ENCODE measurements at places on chromosomes 11 and 22.

DNA sequence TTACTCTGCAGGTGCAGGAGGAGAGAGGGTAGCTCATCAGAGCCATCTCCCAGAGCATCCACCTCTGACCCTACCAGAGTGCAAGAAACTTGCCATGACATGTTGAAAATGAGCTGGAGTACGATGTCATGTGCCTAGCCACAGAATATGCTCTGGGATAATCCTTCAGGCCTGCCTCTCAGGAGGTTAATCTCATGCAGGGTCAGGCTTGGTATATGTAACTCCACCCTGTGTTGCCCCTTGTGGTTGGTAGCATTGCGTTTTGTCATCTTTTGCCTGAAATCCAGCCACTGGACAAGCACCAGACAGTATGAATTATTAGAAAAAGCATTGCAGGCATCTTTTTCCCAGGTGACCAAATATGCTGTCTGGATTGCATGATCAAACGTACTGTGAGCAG lies 36.2 kb downstream of the CNTF start:
- no peak for DNase-seq

- no peak for DNase-seq
Observed at GRCh38 chr11:44010789-44011251, 37.0 kb upstream of the ACCSL start.

DNA sequence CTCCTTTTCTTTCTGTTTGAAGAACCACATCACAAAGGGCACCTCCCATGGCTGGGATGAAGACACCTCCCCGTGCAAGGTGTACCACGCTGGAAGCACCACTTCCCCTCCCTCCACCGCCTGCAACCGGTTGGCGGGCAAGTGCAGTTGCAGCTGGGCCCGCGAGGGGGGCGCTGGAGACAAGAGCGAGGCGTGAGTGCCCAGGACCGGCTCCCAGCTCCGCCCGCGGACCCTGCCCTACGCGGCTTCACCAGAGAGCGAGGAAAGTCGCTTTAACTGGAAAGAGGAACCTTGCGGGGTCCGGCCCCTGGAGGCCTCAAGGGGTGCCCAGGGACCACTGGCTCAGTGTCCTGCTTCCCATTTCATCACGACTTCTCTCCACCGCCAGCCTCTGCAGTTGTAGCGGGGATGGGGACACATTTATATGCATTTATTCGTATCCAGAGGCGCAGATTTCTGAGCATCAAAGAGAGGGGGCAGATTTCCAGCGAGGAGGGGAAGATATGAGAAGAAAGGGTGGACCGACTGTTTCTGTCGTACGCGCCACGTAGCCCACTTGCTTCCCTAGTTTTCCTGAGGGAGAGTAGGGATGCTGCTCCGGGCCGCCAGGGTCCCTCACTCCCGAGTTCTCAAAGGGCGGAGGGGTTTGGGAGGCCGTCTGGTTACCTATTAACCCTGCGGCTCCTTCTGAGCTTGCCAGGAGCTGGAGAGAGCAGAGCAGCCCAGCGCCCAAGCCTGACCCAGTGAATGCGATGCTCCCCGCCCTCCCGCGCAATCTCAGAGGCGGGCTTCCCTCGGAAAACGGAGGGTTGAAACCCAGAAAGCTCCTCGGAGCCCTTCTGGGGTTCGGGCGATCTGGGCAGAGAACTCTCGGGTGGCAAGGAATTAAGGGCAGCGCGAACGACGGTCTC lies 3.5 kb downstream of the ESAM start:
- no peak for DNase-seq

- DNase-seq: no peak
Observed at GRCh38 chr11:79678780-79679452, 238.1 kb upstream of the TENM4 start.

- DNase-seq: peak; percentile 89
Observed at GRCh38 chr11:10302744-10303557, 1.9 kb upstream of the ADM start.

DNA sequence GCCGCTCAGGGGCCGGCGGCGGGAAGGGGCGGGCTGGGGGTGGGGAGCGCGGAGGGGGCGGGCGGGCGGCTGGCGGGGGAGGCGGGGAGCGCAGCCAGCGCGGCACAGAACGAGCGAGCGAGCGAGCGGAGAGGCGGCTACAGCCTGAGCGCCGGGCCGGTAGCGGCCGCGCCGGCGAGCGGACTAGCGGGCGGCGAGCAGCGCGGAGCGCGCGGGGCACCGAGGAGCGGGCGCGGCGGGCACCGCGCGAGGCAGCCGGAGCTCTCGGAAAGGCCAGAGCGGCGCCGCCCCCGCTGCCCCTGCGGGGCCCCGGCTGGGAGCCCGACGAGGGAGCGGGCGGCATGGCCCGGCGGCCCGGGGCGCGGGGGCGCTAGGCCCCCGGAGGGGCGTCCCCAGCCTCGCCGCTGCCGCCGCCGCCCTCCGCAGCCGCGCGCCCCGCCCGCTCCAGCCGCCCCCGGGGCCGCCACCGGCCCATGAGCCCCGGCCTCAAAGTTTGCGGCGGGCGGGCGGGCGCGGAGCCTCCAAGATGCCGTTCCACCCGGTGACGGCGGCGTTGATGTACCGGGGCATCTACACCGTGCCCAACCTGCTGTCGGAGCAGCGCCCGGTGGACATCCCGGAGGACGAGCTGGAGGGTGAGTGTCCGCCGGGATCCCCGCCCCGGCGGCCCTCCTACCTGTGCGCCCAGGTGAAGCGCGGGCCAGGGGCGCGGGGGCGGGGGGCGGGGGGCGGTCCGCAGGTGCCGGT lies at the start of gene CABP7:
Gene CABP7, plus strand, starts transcription at position 105 of the 747 bp plus-strand sequence. Its CDS starts 422 bp downstream, at position 527.
- no peak for DNase-seq

DNA sequence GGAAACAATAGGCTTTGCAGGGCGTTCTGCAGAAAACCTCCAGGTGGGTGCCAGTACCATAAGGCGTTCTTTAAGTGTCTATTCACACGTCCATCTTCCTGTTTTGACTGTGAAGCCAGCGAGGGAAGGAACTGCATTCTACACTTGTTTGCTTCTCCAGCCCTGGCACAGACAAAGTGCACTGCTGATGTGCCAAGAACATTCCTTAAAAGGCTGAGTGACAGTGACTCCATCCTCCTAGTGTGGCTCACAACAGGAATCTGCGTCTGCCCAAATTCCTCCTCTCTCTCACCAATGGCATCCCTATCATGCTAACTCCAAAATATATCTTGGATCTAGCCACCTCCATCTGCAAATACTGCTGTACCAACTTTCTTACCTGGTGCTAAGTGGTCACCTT lies 407.4 kb upstream of the SYN3 start:
- DNase-seq: no peak

GRCh38 chr11:20033806-20034205 lies 126.5 kb downstream of the DBX1 start:
- no peak for DNase-seq

GRCh38 chr11:115654792-115655191 lies 150.6 kb upstream of the CADM1 start:
- no peak for DNase-seq

DNA sequence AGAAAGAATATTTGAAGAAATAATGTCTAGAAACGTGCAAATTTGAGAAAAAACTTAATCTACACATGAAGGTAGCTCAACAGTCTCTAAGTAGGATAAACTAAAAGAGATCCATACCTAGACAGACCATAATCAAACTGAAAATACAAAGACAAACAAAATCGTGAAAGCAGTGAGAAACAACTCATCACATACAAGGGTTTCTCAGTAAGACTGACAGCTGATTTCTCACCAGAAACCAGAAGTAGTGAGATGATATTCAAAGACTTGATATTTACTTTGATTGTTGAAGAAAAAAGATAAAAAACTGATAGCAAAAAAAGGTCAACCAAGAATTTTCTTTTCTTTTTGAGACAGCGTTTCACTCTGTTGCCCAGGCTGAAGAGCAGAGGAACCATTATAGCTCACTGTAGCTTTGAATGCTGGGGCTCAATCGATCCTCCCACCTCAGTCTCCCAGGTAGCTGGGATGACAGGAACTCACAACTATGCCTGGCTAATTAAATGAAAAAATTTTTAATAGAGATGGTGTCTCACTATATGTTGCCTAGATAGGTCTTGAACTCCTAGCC lies 17.4 kb downstream of the NPAT start:
- no peak for DNase-seq

GRCh38 chr11:70106757-70107156 lies 28.6 kb downstream of the ANO1 start:
- DNase-seq: no peak

- DNase-seq: no peak
Observed at GRCh38 chr11:15326520-15326919, 211.8 kb downstream of the INSC start.

DNA sequence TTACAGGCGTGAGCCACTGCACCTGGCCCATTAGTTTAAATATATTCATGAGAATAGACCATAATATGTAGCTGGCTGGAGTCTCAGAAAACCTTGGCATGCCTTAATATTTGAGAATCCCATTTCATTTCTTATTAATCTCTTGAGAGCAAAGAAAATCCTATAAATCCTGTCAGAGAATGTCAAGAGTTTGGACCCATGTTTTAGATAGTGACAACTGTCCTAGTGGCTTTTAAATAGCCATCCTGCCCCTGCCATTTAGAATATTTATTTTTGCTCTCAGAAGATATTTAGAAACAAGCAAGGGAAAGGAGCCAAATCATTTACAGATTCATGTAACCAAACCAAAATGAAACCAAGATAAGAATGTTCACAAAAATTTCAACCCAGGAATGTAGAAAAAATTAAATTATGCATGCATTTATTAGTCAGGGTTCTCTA lies 107.2 kb downstream of the SWAP70 start:
- DNase-seq: no peak

DNA sequence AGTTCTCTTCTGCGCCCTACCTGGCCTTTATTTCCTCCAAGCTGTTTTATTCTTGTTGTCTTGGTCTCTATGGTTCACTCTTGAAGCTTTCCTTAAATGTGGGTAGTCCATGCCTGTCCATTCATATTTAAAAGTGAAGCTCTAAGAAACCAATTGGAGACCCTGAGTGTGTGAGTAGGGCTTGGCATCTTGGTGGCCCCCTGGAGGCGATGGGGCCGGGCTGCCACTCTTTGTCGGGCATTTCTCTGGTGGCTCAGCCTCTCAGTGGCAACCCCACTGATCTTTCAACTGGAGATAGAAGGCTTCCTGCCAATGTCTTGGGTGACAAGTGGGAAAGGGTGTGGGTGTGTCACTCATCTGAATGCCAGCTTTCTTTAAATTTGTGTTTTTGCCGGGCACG lies 9.1 kb downstream of the TRPT1 start:
- DNase-seq: no peak

DNA sequence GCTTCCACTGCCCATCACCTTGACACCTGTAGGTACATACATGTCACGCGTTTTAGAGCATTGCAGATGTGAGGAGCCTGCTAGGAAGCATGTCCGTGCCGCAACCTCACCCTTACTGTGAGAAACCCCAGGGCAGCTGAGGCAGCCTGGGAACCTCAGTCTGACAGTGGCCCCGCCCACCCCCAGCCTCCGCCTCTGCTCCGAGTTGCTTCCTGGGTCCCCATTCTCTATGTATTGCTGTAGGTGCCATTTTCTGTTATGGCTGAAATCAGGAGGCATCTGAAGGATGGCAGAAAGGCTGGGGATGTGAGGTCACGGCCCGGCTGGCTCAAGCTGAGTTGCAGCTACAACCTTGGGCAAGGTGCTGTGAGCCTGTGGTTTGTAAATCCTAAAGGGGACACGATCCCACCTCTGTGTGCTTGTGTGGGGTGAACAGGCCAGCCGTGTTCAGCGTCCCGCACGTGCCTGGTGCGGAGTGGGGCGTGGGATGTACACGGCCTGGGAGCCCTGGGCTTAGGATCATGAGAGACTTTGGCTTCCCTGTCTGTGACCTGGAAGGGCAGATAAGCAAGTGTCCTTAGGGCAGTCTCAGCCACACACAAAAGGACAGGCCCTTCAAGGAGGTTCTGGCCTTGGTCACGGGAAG lies 102.7 kb downstream of the PHF21B start:
- no peak for DNase-seq

- no peak for DNase-seq
Observed at GRCh38 chr11:11985016-11985715, 23.3 kb downstream of the DKK3 start.

- DNase-seq: no peak
Observed at GRCh38 chr22:43542681-43543521, 131.1 kb downstream of the MPPED1 start.

GRCh38 chr11:116558504-116559211 lies 214.1 kb downstream of the BUD13 start:
- DNase-seq: no peak

DNA sequence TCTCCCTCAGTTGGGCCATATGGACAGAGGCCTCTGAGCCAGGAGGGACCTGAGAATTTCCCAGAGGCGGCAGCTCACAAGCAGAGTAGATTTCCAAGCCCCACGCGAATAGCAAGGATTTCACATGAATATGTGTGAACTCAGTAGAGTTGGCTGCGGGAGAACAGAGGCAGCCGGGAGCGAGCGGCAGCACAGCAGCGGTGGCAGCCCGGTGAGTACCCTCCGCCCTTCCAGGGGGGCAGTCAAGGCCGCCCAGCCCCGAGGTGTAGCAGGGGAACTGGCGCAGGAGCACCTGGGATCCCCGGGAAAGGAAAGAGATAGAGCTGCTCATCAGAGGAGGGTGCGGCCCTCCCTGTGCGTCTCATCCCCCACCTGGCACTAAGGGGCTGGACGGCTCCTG lies 8.4 kb upstream of the MS4A15 start:
- no peak for DNase-seq

- no peak for DNase-seq
Observed at GRCh38 chr11:108226036-108226435, 3.2 kb downstream of the ATM start.

GRCh38 chr11:71996946-71997345 lies 1.8 kb upstream of the IL18BP start:
- no peak for DNase-seq

DNA sequence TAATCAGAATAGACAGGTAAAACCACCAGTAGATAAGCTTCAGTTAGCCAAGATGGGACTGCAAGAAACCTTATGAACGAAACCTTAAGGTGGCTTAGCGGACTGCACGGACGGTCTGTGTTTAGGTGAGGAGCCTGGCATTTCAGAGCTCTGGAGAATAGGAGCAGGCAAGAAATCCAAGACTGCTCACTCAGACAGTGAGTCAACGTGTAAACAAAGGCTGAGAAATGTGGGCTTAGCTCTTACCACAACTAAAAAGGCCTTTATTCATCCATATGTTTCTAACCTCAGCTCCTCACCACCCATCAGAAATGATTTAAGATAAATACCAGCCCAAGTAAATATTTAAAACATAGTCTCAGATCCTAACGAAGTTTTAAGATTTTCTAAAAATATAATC lies 657.7 kb downstream of the OPCML start:
- DNase-seq: no peak

DNA sequence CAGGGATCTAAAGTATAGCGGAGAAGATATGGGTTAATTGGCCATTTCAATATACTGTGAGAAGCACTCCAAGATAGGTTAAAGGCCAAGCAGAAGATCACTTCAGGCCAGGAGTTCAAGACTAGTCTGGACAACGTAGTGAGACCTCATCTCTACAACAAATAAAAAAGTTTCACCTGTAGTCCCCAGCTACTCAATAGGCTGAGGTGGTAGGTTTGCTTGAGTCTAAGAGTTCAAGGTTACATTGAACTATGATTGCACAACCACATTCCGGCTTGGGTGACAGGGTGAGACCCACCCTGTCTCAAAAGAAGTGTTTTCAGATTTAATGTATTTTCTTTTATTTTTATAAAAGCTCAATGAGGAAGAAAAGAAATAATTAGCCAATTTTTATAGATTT lies 25.4 kb downstream of the PATL1 start:
- DNase-seq: no peak

- no peak for DNase-seq
Observed at GRCh38 chr11:117204283-117205080, 5.3 kb downstream of the TAGLN start.

- no peak for DNase-seq
Observed at GRCh38 chr11:32341620-32342613, 93.4 kb downstream of the WT1 start.

- DNase-seq: no peak
Observed at GRCh38 chr11:117378976-117379865, 51.6 kb downstream of the CEP164 start.

- DNase-seq: no peak
Observed at GRCh38 chr11:100240025-100240539, 447.0 kb upstream of the ARHGAP42 start.
